ENCODE measurements at places on chromosomes 13 and 19. TPM values are rescaled to one million over a fixed set of nuclear protein-coding genes. Genes with fewer than 3 reads are reported as not detected.

SYT3 gene
- 0.05 TPM for polyA plus RNA-seq

DACH1 gene
- polyA plus RNA-seq, result 43.3 TPM

SETDB2 gene
- polyA plus RNA-seq, result 19.8 TPM

ZSCAN4 gene
- polyA plus RNA-seq, result 0.17 TPM

NCAN gene
- polyA plus RNA-seq, result 0.05 TPM

HDGFL2 gene
- 77.2 TPM for polyA plus RNA-seq

MAMSTR gene
- 4.6 TPM for polyA plus RNA-seq

IRGC gene
- polyA plus RNA-seq, result not detected

PPM1N gene
- 0.25 TPM for polyA plus RNA-seq

KLK15 gene
- not detected for polyA plus RNA-seq
